ENCODE measurements at places on chromosomes 11 and 22.
A peak's percentile ranks its signal among the peaks of the same experiment; 100 is the strongest.

DNA sequence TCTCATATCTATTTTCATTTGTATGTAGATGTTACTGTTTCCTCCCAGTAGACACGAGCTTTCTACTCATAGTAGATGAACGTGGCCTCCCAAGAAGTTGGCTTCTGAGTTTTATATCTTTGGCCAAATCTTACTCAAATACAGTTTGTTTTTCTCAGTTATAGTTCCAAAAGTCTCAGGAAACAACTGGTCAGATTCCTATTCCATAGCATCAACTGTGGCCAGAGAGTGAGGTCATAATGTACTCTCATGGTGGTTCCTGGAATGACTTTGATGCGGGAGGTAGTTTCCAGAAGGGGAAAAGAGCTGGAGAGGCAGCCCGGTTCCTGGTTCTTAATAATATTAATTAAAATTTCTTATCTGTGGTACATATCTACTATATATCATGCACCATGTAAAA is 77.3 kb downstream of the SLC17A6 start:
- no peak for DNase-seq

- no peak for DNase-seq
Observed at GRCh38 chr11:12272821-12273617, 104.4 kb upstream of the PARVA start.

GRCh38 chr11:3218483-3219280 is at the start of gene MRGPRG:
TSS of gene MRGPRG (minus strand) at chr11:3218813. CDS start at chr11:3218813, 0 bp downstream.
- DNase-seq, result no peak

DNA sequence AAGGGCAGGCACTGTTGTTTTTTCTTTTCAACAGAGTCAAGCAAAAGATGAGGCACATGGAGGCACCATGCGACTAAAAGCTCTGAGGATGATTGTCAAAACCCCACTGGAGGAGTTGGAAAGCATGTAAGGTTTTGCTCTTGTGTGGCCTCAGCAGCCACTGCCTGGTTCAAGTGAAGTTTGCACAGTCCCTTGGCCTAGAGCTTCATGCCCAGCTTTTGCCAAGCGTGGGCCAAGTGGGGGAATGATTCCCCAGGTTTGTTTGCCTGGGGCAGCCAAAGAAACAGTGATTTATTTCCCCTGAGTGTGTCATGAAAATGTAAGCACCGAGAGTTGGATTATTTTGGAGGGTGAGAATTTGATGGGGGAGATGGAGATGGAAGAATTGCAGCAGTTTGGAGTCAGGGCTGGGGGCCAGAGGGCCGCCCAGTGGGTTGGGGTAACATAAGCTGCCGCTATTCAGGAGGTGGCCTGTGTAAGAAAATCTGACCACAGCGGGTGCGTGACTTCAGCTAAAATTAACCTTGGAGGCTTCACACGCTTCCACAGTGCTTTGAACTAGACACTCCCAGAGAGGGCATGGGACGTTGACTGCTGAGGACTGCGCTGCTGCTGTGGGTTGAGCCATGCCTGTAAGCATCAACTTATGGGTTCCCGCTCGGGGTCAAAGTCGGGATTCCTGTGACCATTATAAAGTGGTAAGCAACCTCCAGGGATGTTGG is 100.7 kb downstream of the NAV2 start:
- no peak for DNase-seq

- no peak for DNase-seq
Observed at GRCh38 chr11:32152821-32153220, 61.9 kb downstream of the RCN1 start.

- DNase-seq, result no peak
Observed at GRCh38 chr11:121282886-121283502, 9.6 kb upstream of the SC5D start.

DNA sequence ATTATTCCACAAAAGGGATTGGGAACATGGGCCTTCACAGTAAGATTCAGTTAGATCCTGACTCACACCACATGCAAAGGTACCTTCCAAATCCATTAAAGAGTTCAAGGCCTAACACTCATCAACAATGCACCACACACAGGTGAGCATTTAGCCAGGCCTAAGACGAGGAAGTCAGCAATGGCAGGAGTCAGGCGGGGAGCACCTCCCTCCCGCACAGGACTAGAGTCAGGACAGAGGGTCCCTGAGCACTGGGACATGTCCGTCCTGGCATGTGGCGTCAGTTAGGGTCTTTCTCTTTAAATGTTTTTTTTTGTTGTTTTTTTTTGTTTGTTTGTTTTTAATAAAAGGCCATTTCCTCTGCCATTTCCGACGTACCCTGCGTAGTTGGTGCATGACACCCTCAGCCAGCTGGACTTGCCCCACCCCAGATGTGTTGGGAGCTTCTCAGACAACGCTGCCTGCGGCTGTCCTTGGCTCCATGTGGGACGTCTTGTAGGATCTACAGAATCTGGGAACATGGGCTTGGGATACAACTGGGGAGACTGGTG is 1458.6 kb downstream of the BRD1 start:
- no peak for DNase-seq

- peak; percentile 2 for DNase-seq
Observed at GRCh38 chr22:33853200-33854097, 66.8 kb downstream of the LARGE1 start.

GRCh38 chr11:70368961-70369360 is 29.4 kb upstream of the CTTN start:
- DNase-seq, result no peak

- DNase-seq, result no peak
Observed at GRCh38 chr11:119340335-119341221, at the start of gene C1QTNF5. TSS of gene C1QTNF5 (minus strand) at chr11:119340883. CDS start at chr11:119340397, 486 bp downstream.

GRCh38 chr11:34650528-34650927 is 29.6 kb downstream of the EHF start:
- DNase-seq, result peak; percentile 64

DNA sequence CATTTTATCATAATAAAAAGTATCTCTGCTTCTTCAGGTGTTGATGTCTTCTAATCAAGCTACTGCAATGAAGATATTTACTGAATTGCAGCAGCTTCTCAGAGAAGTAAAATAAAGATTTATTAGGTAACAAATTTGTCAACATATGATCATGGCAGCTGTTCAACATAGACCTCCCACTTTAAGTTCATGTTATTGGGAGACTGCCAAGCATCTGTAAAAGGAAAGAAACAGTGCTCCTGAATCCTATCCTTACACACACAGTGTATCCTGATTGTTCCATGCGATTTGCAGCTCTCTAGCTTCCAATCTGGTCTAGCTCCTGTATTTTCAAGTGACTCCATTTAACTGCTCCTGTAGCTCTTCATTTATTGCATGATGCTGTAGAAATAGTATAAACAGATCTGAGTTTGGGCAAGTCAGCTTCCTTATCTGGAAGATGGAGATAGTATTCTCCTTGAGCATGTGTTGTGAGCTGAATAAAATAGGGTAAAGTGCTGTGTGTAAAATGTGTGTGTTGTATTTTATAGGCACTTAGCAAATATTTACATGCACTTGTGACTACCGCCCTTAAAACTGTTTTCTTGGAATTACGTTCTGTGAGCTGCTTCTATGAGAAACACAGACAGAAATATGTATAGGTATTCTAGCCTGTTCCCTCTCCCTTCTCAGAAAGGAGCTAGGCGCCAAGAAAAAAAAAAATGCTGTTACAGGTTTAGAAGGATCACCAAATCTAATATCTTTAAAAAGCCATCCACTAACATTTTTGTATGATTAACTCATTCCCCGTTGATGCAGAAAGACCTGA is 290.6 kb downstream of the JRKL start:
- no peak for DNase-seq

DNA sequence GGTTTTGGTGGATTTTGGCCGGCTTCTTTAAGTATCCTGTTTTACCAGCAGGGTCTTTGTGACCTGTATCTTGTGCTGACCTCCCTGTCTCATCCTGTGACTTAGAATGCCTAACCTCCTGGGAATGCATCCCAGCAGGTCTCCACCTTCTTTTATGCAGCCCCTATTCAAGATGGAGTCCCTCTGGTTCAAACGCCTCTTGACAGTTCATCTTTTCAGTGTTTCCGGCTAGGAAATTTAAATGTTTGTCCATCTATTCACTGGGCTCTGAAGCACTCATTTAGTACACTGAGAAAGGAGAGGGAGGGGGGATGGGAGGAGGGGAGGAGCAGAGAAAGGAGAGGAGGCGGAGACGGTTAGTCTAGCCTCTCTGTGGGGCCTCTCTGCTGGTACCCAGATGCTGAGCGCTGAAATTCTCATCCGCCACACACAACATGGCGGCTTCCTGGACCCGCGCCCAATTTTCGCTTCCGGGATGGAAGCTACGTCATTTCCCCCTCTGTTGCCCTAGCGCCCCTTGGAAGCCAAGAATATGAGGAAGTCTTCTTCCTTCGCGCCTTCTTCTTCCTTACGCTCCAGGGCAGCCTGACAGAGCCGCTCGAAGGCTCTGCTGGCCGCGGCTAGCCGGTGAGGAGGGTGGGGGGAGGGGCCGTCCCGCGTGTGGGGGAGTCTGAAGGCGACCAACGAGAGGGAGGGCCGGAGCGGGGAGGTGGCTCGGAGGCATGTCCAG is 69.0 kb upstream of the SYT13 start:
- DNase-seq, result peak; percentile 90

- DNase-seq, result no peak
Observed at GRCh38 chr22:43077121-43077877, 11.9 kb downstream of the TTLL1 start.

GRCh38 chr11:69634590-69634989 is 6.4 kb upstream of the CCND1 start:
- DNase-seq, result no peak

DNA sequence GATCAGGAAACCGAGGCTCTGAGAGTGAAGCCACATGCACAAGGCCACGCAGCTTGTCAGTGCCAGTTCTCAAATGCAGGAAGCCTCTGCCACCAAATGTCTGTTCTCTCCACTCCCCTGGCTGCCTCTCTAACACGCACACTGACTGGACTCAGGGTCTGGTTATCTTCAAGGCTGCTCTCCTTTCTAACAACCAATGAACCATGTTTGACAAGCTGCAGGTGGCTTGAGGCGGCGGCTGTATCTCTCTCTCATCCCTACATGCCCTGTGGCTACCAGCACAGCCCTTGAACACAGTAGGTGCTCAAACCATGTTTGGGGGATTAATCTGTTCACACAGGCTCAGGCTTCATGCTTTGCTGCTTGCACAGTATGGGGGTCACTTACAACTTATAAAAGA is 23.7 kb downstream of the MFNG start:
- no peak for DNase-seq

DNA sequence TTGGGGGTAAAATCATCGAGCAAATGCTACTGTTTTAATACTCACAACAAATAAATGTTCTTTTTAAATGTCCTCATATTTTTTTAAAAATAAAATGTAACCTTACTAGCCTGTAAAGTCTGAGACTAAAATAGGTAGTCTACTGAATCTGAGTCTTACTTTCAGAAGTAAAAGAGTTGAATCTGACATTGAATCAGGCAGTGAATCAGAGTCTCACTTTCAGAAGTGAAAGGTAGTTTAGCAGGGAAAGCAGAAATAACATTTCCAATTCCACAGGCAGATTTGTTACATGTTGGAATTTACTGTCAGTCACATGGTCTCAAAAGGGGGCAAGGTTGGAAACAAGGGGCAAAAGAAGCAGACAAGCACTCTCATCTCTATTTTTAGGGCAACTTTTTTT is 143.0 kb downstream of the ELP4 start:
- DNase-seq, result no peak

- no peak for DNase-seq
Observed at GRCh38 chr11:44427432-44427831, 117.5 kb upstream of the ALX4 start.

GRCh38 chr11:75454987-75455386 is 22.0 kb upstream of the KLHL35 start:
- DNase-seq, result no peak

DNA sequence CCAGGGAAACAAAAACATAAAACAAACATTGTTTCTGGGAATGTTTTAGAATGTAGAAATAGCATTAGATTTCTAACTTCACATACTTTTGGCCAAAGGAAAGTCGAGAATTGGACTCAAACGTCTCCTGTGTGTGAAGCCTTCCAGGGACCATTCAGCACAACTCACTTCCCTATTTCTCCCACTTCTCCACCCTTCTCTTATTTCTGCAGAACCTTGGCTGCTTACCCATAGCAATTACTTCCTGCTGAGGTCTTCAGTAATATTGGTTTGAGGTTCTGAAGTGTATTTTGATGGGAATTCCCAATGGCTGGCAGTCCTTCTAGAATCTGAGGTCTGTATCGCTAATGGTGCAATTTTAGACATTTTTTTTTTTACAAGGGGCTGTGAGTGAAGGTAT is 158.3 kb upstream of the SNX19 start:
- DNase-seq, result no peak
